ENCODE measurements at places on chromosomes 4 and X.

GRCh38 chr4:165418073-165418472, 39.3 kb downstream of the CPE start:
- DNase-seq = no peak
- H3K4me3 ChIP-seq = no peak overlapping the region
- H3K4me1 ChIP-seq = no peaks in the 10 kb centered on the region
- no peak overlapping the region for H3K27ac ChIP-seq
- no peaks in the 10 kb centered on the region for H3K27me3 ChIP-seq
- no peaks in the 10 kb centered on the region for H3K36me3 ChIP-seq

- H3K36me3 ChIP-seq = peaks cover 6% of the 10 kb centered on the region
- peaks cover 6% of the 10 kb centered on the region for H3K4me1 ChIP-seq
- no peak for DNase-seq
Measured at GRCh38 chr4:158856852-158857251, 88.0 kb downstream of the FNIP2 start.

GRCh38 chr4:51831133-51831532, 11.8 kb upstream of the DCUN1D4 start:
- no peaks in the 10 kb centered on the region for H3K27me3 ChIP-seq
- no peaks in the 10 kb centered on the region for H3K4me1 ChIP-seq
- no peak overlapping the region for H3K27ac ChIP-seq
- H3K36me3 ChIP-seq = no peaks in the 10 kb centered on the region
- no peak overlapping the region for H3K4me3 ChIP-seq

GRCh38 chr4:36324808-36325207, 43.4 kb downstream of the DTHD1 start:
- no peaks in the 10 kb centered on the region for H3K36me3 ChIP-seq
- no peak overlapping the region for H3K4me3 ChIP-seq
- H3K4me1 ChIP-seq = no peaks in the 10 kb centered on the region
- no peak overlapping the region for H3K27ac ChIP-seq
- no peaks in the 10 kb centered on the region for H3K27me3 ChIP-seq
- DNase-seq = no peak

DNA sequence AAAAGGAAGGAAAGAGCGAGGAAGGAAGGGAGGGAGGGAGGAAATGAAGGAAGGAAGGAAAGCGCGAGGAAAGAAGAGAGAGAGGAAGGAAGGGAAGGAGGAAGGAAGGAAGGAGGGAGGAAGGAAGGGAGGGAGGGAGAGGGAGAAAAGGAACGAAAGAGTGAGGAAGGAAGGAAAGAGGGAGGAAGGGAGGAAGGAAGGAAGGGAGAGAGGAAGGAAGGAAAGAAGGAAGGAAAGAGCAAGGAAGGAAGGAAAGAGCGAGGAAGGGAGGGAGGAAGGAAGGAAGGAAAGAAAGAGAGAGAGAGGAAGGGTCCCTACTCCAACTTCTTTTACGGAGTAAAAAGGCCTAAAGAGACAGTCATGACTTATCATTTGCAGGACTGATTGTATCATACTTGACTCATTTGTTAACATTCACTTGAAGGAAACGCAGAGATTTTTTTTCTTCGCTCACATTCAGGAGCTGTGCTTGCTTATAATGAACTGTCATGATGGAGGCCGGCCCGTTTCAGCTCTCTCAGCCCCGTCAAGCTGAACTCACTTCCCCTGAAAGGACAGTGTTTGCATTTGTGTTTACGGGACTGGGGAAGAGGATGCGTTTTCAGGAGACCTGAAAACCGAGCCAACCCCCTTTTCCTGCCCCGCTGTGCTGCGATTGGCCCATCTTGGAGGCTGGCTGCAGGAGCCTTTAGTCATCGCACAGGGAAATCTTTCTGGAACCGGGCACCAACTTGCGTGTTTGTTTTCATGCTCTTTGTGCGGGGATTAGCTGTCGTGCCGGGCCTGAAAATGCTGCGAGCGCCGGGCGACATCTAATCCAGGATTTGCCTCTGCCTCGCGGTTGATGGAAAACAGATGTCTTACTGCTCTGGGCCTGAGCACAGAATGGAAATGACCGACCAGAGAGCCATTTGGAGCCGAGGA, 17.8 kb downstream of the TRIM2 start:
- no peaks in the 10 kb centered on the region for H3K36me3 ChIP-seq
- H3K27me3 ChIP-seq = no peaks in the 10 kb centered on the region
- H3K4me3 ChIP-seq = peak overlapping the region; percentile 39

DNA sequence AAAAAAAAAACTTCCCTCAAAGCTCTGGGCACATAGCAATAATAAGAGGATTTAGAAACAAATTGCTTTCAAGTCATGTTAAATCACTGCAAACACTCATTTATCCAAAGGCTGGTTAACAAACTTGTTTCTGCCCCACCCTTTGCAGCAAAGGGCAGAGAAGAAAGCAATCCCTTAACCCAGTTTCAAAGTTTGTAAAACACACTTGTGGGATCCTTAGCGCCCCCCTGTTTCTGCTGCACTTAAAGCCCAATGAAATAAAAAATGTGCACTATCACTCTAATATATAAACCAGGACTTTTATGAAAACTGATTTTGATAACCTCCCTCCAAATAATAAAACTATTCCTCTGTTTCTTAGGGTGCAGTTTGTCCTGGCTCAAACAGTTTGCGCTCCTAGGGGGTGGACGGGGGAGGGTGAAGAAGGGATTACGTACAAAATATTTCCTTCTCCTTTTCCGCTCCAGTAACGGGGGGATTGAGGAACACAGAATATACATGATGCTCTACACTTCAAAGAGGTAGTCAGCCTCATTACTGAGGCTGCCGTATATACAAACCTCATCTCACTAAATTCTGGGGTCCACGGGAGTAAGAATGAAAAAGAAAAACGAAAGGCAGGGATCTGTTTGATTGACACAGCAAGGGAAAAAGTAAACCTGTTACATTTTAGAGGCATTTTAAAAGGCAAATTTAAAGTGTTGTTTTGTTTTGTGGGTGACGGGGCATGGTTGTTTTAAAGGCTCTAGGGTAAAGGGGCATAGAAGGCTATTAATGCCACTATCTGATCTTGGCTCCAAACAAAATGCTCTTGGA, 3.1 kb upstream of the PCDH10 start:
- H3K27ac ChIP-seq = no peak overlapping the region
- peaks cover 83% of the 10 kb centered on the region for H3K27me3 ChIP-seq

DNA sequence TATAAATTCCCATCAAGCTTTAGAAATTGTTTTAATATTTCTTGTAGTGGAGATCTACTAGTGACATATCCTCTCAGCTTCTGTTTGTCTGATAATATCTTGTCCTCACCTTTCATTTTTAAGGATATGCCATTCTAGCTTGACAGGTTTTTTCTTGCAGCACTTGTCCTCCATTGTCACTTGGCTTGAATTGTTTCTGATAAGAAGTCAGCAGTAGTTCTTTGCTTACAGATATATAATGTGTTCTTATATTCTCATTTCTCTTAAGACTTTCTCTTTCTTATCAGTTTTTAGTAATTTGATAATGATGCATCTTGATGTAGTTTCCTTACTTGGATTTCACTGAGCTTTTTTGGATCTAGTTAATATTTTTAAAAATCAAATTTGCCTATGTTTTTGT, 120.6 kb upstream of the NUDT6 start:
- H3K4me3 ChIP-seq = no peak overlapping the region
- DNase-seq = no peak
- H3K27me3 ChIP-seq = no peaks in the 10 kb centered on the region
- peaks cover 11% of the 10 kb centered on the region for H3K36me3 ChIP-seq
- H3K4me1 ChIP-seq = no peaks in the 10 kb centered on the region

GRCh38 chr4:100285121-100285520, 94.9 kb upstream of the DDIT4L start:
- H3K4me3 ChIP-seq = no peak overlapping the region
- H3K27me3 ChIP-seq = no peaks in the 10 kb centered on the region
- no peak for DNase-seq
- H3K36me3 ChIP-seq = no peaks in the 10 kb centered on the region

- H3K36me3 ChIP-seq = peaks cover 11% of the 10 kb centered on the region
- H3K27me3 ChIP-seq = no peaks in the 10 kb centered on the region
- no peak for DNase-seq
- H3K27ac ChIP-seq = peak within 1 kb of the TSS; percentile 78
- peak within 1 kb of the TSS; percentile 50 for H3K4me3 ChIP-seq
Measured at GRCh38 chrX:48957477-48957826, at the start of gene OTUD5. Gene OTUD5 (minus strand): TSS chrX:48957607. CDS start chrX:48957570, 37 bp downstream.

DNA sequence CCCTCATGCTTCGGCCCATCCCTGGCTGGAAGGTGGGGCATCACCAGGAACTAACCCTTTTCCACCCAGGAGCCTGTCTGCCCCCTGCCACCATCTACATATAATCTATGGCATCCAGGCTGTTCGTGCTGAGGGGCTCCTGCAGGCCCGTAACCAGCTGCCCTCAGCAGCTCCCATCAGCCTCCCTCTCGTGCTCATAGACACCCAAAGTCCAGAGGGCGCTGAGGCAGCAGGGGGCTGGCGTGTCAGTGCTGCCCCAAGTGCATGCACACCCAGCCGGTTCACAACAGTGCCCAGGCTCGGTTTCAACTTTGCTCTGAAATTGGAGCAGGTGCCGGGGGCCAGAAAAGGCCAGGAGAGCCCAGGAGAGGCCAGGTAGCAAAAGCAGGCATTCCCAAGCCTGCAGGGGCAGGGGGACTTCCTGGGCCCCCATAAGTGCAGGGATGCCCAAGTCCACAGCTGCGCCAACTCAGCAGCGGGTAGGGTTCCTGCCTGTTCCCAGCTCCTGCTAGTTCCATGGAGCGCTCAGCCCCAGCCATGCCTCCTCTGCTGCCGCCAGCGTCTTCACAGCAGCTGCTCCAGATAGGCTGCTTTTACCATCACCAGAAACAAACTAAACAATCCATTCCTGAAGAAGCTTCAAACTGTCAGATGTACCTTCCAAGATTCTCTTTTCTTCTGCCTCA, 558.2 kb upstream of the GNPDA2 start:
- H3K4me1 ChIP-seq = no peaks in the 10 kb centered on the region
- H3K27ac ChIP-seq = no peak overlapping the region
- H3K27me3 ChIP-seq = no peaks in the 10 kb centered on the region
- peak; percentile 18 for DNase-seq

DNA sequence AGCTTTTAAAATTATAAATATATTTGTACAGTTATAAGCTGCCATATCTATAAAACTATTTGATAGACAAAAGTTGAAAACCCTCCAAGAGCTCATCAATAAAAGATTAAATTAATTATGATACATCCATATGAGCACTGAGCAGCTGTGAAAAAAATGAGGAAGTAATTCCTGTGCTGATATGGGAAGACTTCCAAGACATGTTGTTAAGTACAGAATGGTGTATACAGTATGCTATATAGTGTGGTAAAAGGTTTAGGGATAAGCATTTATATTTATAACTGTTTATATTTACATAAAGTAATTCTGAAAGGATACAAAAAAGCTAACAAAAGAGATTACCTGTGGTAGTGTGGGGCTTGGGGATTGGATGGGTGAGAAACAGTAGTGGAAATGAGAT, 92.8 kb upstream of the BMP2K start:
- no peak overlapping the region for H3K4me3 ChIP-seq
- H3K27me3 ChIP-seq = no peaks in the 10 kb centered on the region
- no peak overlapping the region for H3K27ac ChIP-seq
- H3K36me3 ChIP-seq = no peaks in the 10 kb centered on the region
- peaks cover 4% of the 10 kb centered on the region for H3K4me1 ChIP-seq
- no peak for DNase-seq

DNA sequence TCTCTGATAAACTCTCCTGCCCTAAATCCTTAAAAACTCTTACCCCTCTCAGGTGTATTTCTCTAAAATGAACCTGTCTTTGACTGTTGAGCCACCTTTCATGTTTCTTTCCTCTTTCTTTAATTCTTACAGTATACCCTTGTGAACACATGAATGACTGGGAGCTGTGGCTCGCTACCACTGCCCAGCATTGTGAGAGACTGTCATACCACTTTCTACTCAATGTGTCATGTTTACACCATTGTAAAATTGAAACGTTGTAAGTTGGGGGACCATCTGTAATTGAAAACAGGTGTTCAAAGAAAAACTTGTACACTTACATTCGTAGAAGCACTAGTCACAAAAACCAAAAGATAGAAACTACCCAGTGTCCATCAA, 66.9 kb downstream of the ZNF182 start:
- no peak overlapping the region for H3K27ac ChIP-seq
- DNase-seq = no peak
- H3K4me3 ChIP-seq = no peak overlapping the region
- H3K27me3 ChIP-seq = no peaks in the 10 kb centered on the region

- DNase-seq = no peak
- H3K4me1 ChIP-seq = no peaks in the 10 kb centered on the region
- no peaks in the 10 kb centered on the region for H3K36me3 ChIP-seq
- H3K4me3 ChIP-seq = no peak overlapping the region
- H3K27ac ChIP-seq = no peak overlapping the region
- no peaks in the 10 kb centered on the region for H3K27me3 ChIP-seq
Measured at GRCh38 chr4:89413518-89413917, 105.9 kb upstream of the GPRIN3 start.

- H3K4me1 ChIP-seq = no peaks in the 10 kb centered on the region
- DNase-seq = no peak
- H3K4me3 ChIP-seq = no peak overlapping the region
- H3K27ac ChIP-seq = no peak overlapping the region
- H3K27me3 ChIP-seq = no peaks in the 10 kb centered on the region
- no peaks in the 10 kb centered on the region for H3K36me3 ChIP-seq
Measured at GRCh38 chrX:14505648-14506047, 23.7 kb upstream of the GLRA2 start.

GRCh38 chr4:15665753-15666365, 10.7 kb upstream of the FBXL5 start:
- H3K4me1 ChIP-seq = peaks cover 21% of the 10 kb centered on the region
- no peak for DNase-seq
- peak overlapping the region; percentile 94 for H3K27ac ChIP-seq
- H3K4me3 ChIP-seq = no peak overlapping the region
- H3K27me3 ChIP-seq = no peaks in the 10 kb centered on the region

DNA sequence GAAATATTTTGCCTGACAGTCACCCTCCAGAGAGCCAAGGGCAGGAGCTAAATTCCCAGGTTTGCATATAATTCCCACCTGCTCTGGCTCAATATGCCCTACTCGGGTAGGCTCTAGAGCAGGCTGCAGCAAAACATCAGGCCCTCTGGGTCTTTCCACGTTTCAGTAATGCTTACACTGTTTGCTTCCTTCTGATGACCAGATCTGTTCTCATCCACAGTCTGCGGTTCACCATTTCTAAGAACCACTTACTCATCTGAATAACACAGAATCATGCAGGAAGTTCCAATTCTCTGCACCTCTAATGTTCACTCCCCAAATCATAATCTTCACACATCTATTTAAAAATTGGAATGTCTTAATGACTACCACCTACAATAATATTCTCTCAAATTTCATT, 141.4 kb downstream of the PPP3CA start:
- no peak overlapping the region for H3K4me3 ChIP-seq
- H3K36me3 ChIP-seq = no peaks in the 10 kb centered on the region
- no peaks in the 10 kb centered on the region for H3K27me3 ChIP-seq
- DNase-seq = no peak
- peaks cover 30% of the 10 kb centered on the region for H3K4me1 ChIP-seq
- peak overlapping the region; percentile 32 for H3K27ac ChIP-seq

DNA sequence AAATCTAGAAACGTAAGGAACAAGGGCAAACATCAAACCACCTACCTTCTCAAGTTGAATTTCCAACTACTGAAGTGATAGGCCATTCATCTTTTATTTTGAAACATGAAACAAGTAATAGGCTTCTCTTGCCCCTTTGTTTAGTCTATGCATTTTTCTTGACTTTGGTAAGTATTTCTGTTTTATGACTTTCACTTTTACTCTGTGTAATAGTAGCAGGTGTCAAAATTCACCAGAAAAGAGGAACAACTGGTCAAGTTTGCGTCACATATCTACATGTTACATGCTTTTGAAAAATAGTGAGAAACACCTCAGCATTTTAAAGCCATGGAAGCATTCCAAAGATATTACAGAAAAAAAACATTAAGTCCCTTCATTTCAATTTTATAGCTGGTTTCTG, 157.1 kb upstream of the FTHL17 start:
- H3K27ac ChIP-seq = no peak overlapping the region
- peaks cover 10% of the 10 kb centered on the region for H3K4me1 ChIP-seq
- no peak for DNase-seq
- no peak overlapping the region for H3K4me3 ChIP-seq
- no peaks in the 10 kb centered on the region for H3K27me3 ChIP-seq
